ENCODE measurements at places on chromosomes 16 and 17. TPM values are rescaled to one million over a fixed set of nuclear protein-coding genes. Genes with fewer than 3 reads are reported as not detected.

ZPBP2 gene
- not detected for total RNA-seq

SLC13A2 gene
- 0.62 TPM for total RNA-seq

TEX2 gene
- total RNA-seq, result 31.6 TPM

SLC47A2 gene
- not detected for total RNA-seq

TNFSF13 gene
- 23.0 TPM for total RNA-seq

KRT20 gene
- total RNA-seq, result 4.7 TPM

ITGAL gene
- 8.9 TPM for total RNA-seq

GAS7 gene
- 31.2 TPM for total RNA-seq

MMP25 gene
- total RNA-seq, result 0.78 TPM

TRPV3 gene
- total RNA-seq, result 4.3 TPM

SOX8 gene
- 0.73 TPM for total RNA-seq

ANKRD40CL gene
- total RNA-seq, result not detected

EMP2 gene
- total RNA-seq, result 174 TPM

KRTAP4-9 gene
- total RNA-seq, result not detected

TBC1D3G gene
- total RNA-seq, result not detected

GLIS2 gene
- total RNA-seq, result 11.7 TPM

CCL16 gene
- total RNA-seq, result 1.6 TPM

VTN gene
- 1.0 TPM for total RNA-seq

MAF gene
- total RNA-seq, result 26.1 TPM

JPH3 gene
- total RNA-seq, result 0.91 TPM

CLEC10A gene
- 5.1 TPM for total RNA-seq

FTSJ3 gene
- 56.7 TPM for total RNA-seq

RHBDF1 gene
- total RNA-seq, result 49.0 TPM

CTRB2 gene
- total RNA-seq, result not detected

TMEM98 gene
- total RNA-seq, result 41.9 TPM

KRT40 gene
- total RNA-seq, result not detected

LITAFD gene
- total RNA-seq, result not detected

ACE gene
- 7.5 TPM for total RNA-seq

ZSCAN10 gene
- total RNA-seq, result not detected
